ENCODE measurements at places on chromosomes 2 and 18.

DNA sequence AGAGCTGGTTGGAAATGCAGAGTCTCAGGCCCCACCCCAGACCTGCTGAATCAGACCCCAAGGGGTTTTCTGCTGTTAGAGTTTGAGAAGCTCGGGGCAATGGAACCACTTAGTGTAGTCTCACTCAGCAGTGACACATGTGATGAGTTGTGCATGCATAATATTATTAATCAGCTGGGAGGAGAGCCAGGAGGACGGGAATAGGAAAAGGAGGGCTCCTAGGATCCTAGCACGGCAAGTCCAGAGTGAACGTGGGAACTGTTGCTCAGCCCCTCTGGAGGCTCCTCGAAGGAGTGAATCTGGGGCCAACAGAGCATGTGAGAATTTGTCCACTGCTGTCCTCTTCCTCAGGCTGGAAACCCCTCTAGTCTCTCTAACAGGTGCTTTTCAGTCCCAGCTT is 87.1 kb downstream of the HS1BP3 start:
- DNase-seq: no peak

GRCh38 chr2:146532009-146532408 is 1312.8 kb upstream of the ACVR2A start:
- no peak for DNase-seq

GRCh38 chr2:241094924-241095420 is 7.1 kb downstream of the MTERF4 start:
- DNase-seq: no peak

DNA sequence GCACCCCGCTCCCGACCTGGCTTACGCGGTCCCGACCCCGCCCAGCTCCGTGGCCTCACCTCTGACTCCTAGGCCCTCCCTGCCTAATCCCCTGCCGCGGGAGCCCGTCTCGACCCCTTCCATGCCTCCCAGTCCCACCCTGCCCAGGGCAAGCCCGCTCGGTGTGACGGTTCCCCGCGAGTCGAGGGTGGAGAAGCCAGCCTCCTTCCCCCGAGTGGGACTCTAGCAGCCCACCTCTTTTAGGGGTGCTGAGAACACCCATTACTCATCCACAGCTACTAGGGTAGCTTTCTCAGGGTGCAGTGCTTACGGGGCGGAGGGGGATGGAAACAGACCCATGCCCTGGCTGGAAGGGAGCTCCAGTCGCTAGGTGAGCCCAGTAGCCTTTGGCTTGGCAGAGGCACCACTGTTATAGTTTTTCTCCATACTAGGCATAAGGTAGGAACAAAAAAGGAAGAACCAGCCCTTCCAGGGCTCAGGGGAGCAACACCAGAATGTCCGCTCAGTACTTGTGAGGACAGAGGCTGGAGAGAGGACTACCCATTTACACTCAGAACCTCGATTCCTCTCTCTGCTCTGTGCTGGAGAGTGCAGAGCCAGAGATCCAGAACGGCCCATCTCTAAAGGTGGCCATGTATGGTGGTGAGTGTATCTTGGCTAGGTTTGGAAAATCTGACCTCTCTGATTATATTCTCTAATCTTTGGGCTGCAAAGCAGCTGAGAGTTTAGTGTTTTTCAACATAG is 606 bp downstream of the AGBL5 start:
- DNase-seq: no peak

DNA sequence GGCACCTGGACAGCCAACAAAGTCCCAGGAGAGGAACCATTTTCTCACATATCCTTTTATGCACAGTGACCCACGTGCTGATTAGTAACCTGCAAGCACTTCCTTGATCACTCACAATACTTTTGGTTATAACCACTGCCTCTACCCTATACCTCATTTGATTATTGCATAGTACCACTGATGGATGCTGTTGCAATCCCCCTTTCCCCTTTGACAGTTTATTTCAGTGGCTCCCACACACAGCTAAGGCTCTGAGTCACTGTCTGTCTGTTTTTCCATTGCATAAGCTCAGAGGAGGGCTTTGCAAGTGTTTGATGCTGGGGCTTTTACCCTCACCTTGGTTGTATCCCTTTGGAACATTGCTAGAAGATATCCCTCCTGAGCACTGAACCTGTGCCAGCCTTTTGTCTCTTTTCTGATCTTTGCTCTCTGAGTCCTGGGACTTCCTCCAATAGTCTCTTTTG is 101.7 kb upstream of the RBBP8 start:
- DNase-seq: no peak

DNA sequence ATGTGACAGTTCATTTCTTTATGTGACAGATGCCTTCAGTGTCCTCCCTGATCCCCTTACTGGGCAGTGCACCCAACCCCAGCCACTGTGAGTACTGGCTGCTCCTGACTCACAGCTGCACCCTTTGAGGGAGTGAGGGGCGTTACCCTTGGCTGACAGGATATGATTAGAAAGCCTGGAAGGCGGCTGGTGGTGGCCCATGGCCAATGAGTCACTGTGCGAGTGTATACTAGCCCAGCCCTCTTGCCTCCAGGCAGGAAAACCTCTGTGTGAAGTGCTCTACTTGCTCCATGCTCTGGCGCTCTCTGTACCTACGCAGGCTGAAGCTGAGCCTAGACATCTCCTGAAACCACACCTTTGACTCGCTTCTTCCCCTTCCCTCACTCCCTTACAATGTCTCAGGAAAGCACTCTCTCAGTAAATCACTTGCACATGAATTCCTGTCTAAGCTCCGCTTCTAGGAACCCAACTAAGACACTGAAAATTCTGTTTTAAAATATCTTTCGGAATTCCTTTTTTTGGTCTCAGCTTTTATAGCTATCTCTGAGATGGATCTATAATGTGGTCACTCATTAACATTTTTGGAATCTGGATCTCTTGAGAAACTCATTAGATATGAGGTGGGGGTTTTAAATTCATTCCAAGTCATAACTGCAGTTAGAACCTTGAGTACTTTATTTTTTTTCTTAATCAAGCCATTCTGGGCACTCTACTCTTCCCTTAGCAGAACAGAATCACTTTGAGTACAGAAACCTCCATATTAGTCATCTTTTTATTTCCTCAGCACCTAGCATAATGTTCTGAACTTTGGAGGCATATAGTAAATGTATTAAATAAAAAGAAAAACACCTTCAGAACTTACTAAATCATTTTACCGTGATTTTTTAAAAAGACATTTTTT is 25.3 kb upstream of the STAM2 start:
- no peak for DNase-seq

DNA sequence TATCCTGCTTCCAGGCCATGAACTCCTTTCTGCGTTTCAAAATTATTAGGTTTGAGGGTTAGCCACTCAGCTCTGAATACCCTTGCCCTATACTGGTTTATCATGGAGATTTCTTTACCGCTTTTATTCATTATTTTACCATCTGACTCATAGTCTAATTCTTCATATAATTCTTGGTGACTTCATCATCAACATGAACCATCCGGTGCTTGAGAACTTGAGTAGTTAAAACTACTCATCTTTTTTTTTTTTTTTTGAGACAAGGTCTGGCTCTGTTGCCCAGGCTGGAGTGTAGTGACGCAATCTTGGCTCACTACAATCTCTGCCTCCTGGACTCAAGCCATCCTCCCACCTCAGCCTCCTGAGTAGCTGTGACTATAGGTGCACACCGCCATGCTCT is 94.2 kb upstream of the LHCGR start:
- no peak for DNase-seq

GRCh38 chr2:48346124-48346536 is 183.8 kb upstream of the STON1 start:
- no peak for DNase-seq

DNA sequence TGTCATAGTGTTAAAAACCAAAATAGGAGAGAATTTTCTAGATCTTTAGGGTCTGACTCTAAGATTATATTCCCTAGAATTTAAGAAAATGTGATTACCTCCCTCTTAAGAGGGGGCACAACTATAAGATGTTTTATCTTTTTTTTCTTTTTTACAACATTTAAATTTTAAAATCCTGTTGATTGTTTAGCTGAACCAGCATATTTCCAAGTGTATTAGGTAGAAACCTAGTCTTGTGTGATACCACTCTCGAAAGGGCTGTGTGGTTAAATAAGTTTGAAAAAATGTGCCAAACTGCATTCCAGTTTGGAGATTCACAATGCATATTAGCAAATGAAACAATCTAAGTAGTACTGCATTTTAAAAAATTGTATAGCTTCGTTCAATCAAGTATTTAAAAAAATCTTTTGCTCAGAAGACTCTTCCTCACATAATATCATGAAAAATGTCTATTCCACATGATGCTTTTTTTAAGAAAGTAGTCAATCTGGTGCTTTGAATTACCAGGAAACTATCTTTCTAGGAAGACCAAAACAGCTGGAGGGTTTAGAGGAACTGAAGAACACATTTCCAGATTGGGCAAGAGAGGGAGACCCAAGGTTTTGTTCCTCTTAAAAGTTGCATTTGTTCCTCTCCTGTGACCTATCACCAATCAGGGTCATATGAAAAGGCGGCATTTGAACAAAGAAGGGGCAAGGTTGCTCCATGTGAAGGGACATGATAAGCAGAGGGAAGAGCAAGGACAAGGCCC is 98.8 kb downstream of the DPP4 start:
- DNase-seq: no peak

GRCh38 chr18:75023473-75023872 is 185.5 kb downstream of the PTGR3 start:
- no peak for DNase-seq

- no peak for DNase-seq
Observed at GRCh38 chr2:101690547-101691152, 6.9 kb upstream of the MAP4K4 start.

GRCh38 chr2:183671233-183671632 is 547.0 kb downstream of the NUP35 start:
- no peak for DNase-seq

DNA sequence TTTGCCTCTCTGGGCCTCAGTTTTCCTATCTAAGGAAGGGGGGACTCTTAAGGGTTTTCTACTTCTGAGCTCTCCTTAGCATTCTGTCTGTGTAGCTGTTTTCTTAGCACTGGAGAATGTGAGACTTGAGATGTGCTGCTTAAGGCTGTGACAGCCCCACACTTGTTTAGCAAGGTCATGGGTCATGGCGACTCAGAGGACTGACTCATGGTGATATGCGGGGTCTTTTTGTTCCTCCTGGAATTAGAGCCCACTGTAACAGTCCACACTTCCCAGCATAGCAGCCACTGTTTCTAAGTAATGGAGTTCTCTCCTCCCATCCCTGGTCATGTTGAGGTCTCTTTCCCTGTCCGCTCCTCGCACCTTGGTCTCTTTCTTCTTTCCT is 4.1 kb upstream of the LPIN1 start:
- no peak for DNase-seq

DNA sequence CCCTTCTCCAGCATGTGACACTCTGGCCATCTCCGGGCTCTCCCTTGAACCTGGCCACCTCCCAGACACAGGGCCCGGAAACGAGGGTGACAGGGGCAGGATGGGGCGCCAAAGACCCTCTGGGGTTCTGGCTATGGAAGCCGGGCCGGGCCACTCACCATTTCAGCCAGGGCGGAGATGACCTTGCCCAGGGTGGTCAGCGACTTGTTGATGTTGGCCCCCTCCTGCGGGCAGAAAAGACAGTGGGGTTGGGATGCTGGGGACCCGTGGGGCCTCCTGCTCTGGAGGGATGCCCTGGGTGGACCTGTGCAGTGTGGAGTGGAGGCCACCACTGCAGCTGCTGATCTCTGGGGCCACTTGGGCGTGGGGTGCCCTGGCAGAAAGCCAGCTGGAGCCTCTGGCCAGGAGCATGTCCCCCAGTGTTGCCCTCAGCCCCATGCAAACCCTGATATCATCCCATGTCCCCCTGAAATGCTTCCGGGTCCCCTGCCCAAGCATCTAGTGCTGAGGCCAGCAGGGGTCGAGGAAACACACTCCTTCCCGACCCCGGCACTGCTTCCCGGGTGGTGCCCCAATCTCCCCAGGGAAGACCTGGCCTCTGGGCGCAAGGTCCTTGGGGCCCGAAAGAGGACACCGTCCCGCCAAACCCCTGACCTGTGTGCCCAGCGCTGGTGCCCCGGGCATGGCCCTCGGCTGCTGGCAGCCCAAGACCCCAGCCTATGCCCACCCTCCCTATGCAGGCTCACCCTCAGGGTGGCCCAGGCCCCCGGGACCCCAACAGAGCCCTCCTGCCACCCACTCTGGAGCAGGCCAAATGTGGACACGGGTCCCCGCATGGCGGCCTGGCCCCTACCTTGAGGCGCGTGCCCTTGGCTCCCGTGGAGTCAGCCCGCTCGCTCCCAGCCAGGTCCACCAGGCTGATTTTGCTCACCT is 36.9 kb downstream of the KIF1A start:
- DNase-seq: no peak

GRCh38 chr2:120988700-120989511 is 253.2 kb downstream of the GLI2 start:
- no peak for DNase-seq

GRCh38 chr2:113060396-113060795 is 1.4 kb downstream of the IL36RN start:
- no peak for DNase-seq

GRCh38 chr2:119292226-119292625 is 68.6 kb downstream of the STEAP3 start:
- no peak for DNase-seq

GRCh38 chr2:174083843-174084458 is 118.8 kb upstream of the SP3 start:
- no peak for DNase-seq

DNA sequence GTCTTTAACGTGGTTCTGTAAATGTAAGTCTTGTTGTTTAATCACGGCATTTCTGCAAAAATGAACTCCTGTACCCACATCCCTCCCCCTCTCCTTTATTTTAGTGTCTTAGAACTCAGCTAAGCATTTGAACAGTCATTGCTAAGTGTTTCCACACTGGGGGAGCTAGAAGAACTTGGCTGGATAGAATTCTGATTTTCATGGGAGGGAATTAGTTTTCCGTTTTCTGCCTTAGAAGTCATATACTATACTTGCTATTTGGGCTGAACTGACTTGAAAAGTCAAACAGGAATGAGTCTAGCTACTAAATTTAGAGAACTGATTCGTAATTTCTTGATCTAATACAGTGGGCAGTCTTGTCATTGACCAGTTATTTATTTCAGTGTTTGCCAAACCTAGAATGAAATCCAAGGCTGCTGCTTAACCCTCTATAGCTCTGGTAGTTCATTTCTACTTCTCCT is 61.1 kb downstream of the FMNL2 start:
- no peak for DNase-seq

DNA sequence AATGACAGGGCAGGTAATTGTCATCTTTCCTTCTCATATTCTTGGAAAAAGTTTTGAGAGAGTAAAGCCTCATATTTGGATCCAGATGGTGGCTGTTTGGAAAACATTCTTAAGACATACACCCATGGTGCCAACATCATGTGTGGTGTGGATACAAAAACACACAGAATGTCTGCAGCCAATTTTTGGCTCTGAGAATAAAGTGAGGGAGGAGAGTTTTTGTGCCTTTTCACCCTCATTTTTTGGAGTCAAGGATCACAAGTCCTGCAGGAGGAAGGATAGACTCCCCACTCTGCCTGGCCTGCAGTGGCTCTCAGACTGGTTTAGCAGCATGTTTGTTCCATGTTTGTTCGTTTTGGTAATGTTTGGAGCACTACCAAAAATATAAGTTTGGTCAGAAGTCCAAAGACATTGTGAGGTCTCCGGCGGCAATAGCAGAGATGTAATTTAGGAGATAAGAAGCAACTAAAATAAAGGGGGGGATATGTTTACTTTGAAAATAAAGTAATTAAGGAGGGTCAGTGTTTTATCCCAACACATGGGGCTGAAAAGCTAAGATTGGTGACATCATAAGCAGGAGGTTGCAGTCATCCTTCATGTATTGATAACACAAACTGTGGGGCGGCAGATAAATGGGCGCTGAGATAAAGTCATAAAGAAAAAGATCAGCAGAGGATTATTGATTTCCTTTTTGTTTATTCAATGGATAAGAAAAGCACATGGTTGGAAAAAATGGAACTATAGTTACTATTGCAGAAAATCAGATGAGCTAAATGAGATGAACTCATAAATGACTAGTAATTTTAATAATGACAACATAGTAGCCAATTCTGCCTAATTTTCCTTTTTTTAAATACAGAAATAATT is 655 bp downstream of the NOSTRIN start:
- no peak for DNase-seq

Measured in stimulated activated CD8-positive, alpha-beta memory T cell treated with anti-CD3 and anti-CD28 coated beads, Interleukin-15, amount 100 ng/mL, for 24 hours (primary cell).